Skin of body (tissue), 3 donors: ENCODE measurements at places on chromosomes 4 and X. TPM values are rescaled to one million over a fixed set of nuclear protein-coding genes. Genes with fewer than 3 reads are reported as not detected.

DNA sequence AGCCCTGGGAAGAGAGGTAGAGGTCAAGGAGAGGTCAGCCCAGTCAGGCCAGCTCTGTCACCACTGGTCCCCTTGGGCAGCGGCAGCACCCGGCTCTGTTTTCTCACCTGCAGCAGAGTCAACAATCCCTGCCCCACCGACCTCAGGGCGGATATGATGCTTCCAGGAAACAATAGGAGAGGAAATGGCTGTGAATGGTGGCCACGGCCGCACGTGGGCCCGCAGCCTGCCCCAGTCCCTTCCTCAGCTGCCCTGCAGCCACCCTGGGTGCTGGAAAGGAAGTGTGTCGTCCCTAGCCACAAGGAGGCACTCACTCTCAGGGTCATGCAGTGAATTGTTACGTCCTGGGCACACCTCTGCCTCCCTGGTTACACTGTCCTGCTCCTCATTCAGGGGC lies 92.5 kb upstream of the ENPP6 start:
- no peak for DNase-seq

The NSDHL gene
- total RNA-seq, result 11.3 TPM

DNA sequence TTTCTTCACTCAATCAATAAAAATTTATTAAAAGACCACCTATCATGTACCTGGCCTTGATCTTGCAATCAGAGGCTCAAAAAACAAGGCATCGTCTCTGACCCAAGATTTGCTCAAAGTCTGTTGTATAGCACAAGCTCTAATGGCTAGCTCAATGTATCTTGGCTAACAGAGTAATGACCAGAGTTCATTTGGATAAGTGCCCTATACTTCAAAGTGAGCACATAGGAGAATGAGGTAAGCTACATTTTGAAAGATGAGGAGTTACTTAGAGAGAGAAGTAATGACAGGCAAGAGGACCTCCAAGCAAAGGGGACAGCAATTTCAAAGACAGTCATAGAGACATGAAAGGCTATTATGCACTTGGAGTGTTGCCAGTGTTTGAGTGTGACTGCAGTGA lies 22.9 kb upstream of the GABRQ start:
- no peak for DNase-seq

GRCh38 chr4:53591372-53591892 lies at the start of gene LNX1:
Gene LNX1, minus strand, starts transcription at chr4:53591486. Its CDS starts 17,484 bp downstream, at chr4:53574002.
- DNase-seq, result no peak

DNA sequence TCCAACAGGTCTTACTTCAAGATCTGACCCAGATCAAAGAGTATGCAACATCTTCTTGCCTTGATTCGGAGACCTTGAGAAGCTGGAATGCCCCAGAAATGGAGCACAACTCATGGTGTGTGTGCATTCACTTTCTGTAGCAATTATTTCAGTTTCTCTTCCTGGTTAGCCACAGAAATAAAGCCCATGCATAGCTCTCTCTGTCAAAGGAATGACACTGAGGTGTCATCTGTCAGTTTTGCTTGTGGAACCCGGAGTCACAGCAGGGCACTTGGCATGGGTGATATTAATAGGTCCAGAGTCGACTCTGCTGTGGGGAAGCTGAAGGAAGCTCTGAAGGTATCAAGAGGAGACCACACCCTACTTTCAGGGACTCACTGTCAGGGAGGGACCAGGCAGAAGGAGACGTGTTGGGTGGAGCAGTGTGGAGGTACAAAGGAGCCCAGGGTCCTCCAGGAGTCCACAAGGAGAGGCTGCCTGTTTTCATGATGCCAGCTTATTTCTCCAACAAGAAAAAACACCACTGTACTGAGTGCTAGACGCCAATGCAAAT lies 10.7 kb downstream of the CLNK start:
- no peak for DNase-seq

DNA sequence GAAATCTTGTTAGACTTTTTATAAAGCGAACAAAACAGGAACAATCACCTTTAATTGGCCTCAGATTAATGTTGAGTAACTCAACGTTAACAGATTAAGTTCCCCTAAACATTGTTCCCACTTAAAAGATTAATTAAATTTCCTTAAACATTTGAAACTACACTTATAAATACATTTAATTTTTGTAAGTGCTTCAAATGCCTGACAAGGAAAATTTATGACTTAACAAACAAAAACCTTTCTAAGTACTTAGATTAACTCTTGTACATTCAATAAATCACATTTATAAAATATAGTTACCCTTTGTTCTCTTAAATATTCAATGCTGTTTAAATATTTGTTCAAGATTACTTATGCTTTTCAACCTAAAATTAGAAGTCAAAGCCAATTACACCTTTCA lies 39.4 kb upstream of the OCIAD2 start:
- DNase-seq, result no peak

DNA sequence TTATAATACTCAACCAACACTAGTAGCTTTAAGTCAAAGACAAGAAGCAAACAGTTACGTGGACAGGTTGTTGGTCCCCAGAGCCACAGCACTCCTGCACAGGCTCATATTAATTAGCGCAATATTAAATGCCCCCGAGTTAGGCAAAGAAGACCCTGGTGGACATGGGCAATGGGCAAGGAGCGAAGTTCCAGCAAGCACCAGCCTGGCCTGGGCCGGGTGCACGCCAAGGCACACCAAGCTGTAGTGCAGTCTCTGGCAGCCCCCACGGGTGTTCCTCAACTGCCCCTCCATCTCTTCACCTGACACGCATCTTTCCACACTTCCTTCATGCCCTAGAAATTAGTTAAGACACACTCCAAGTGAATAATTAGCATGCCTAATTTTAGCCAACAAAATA lies 20.1 kb downstream of the FAT1 start:
- no peak for DNase-seq

The DCAF4L1 gene
- total RNA-seq, result 0.20 TPM

DNA sequence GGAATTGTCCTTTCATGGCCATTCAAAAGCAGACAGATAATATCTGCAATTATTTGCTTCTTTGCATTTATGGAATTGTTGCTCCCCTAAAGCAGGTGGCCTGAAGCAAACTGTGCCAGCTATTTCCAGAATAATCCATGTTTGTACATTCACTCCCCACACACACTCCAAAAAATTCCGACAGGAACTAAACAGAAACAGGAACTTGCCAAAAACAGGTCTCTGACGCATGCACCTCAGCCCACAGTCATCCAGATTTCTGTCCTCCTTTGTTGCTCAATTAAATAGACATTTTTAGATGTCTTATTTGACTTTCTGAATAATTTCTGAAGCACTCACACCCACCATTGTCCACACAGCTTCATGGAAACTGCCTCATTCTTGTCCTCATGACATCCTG lies 71.5 kb upstream of the EDNRA start:
- DNase-seq, result no peak

The BTC gene
- total RNA-seq, result 4.1 TPM

DNA sequence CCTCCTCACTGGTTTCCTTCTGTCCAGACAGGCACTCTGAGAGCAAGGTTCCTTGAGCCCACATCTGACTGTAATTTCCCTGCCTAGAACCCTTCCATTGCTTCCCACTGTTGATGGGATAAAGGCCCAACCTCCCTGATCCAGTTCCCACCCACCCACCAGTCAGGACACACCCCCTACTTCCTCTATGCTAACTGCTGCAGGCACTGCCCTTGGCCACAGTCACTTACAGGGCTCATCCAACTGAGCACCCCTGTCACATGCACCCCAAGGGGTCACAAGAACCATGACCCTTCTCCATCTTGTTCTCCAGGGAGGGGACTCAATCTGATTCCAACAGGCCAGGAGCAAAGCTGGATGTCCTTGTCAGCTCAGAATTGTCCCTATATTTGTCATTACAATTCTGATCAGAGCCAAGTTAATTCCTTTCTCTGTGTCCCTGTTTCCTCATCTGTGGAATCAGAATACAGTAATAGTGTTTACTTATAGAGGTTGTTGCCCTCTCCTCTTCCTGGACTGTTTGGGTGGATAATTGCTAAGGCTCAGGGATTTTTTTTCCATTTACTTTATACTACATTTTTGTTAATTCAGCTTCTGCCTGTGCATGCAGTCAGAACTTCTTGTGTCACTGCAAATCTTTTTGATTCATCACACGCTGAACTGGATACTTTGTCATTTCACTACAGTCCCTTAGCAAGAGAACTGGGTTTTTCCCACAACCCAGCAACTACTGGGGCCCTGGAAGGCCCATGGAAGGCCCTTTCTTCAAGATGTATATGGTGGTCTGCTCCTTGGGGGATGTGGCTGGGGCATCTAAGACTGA lies 105.6 kb upstream of the MAMLD1 start:
- no peak for DNase-seq
